ENCODE measurements at places on chromosomes 12 and 14. TPM values are rescaled to one million over a fixed set of nuclear protein-coding genes. Genes with fewer than 3 reads are reported as not detected.

OTOGL gene
- total RNA-seq, result 0.25 TPM

DLGAP5 gene
- not detected for total RNA-seq

LRRC43 gene
- 0.61 TPM for total RNA-seq

AGAP2 gene
- 3.6 TPM for total RNA-seq

TBX5 gene
- 51.7 TPM for total RNA-seq

DNA sequence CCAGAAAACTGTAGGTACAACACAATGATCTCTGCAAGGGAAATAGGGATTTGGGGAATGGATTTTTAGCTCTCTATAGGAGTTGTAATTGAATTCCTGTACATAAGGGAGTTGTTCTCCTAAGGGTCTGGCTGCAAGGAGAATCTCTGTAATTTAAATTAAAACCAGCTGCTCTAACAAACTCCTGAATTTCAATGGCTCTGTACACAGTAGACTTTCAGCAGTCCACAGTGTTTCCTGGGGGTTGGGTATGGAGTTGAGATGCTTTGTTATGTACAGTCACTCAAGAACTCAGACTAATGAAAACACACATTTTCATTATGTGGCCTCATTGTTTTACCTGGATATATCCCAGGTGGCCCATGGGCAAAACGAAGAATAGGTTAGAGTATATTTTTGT, 93.2 kb downstream of the NAV3 start:
- H3K36me3 ChIP-seq, result no peaks in the 10 kb centered on the region
- H3K4me3 ChIP-seq, result no peak overlapping the region
- DNase-seq, result no peak
- H3K27ac ChIP-seq, result no peak overlapping the region
- H3K4me1 ChIP-seq, result no peaks in the 10 kb centered on the region

GRCh38 chr12:94699801-94700200, 49.4 kb upstream of the TMCC3 start:
- peaks cover 2% of the 10 kb centered on the region for H3K4me1 ChIP-seq
- no peak overlapping the region for H3K4me3 ChIP-seq
- DNase-seq, result no peak
- H3K27me3 ChIP-seq, result no peaks in the 10 kb centered on the region

GRCh38 chr12:117437516-117438255, 76.3 kb upstream of the NOS1 start:
- DNase-seq, result no peak
- no peaks in the 10 kb centered on the region for H3K4me1 ChIP-seq
- no peak overlapping the region for H3K4me3 ChIP-seq
- no peak overlapping the region for H3K27ac ChIP-seq

GRCh38 chr12:122843455-122843854, 8.2 kb downstream of the HIP1R start:
- peak overlapping the region; percentile 98 for H3K27ac ChIP-seq
- peaks cover 38% of the 10 kb centered on the region for H3K4me1 ChIP-seq
- no peaks in the 10 kb centered on the region for H3K36me3 ChIP-seq

- H3K4me1 ChIP-seq, result no peaks in the 10 kb centered on the region
- H3K27me3 ChIP-seq, result peaks cover 34% of the 10 kb centered on the region
- no peak for DNase-seq
- no peak overlapping the region for H3K4me3 ChIP-seq
- H3K27ac ChIP-seq, result no peak overlapping the region
- H3K36me3 ChIP-seq, result no peaks in the 10 kb centered on the region
Observed at GRCh38 chr12:113049976-113050742, 6.4 kb upstream of the DTX1 start.

GRCh38 chr12:112979041-112979680, 842 bp downstream of the OAS2 start:
- peak overlapping the region; percentile 64 for H3K4me3 ChIP-seq
- H3K4me1 ChIP-seq, result peaks cover 13% of the 10 kb centered on the region
- no peak for DNase-seq
- no peaks in the 10 kb centered on the region for H3K27me3 ChIP-seq
- H3K27ac ChIP-seq, result peak overlapping the region; percentile 90

- no peaks in the 10 kb centered on the region for H3K27me3 ChIP-seq
- DNase-seq, result no peak
- no peaks in the 10 kb centered on the region for H3K4me1 ChIP-seq
- H3K4me3 ChIP-seq, result no peak overlapping the region
- H3K36me3 ChIP-seq, result no peaks in the 10 kb centered on the region
Observed at GRCh38 chr12:88720231-88720630, 140.0 kb upstream of the KITLG start.

DNA sequence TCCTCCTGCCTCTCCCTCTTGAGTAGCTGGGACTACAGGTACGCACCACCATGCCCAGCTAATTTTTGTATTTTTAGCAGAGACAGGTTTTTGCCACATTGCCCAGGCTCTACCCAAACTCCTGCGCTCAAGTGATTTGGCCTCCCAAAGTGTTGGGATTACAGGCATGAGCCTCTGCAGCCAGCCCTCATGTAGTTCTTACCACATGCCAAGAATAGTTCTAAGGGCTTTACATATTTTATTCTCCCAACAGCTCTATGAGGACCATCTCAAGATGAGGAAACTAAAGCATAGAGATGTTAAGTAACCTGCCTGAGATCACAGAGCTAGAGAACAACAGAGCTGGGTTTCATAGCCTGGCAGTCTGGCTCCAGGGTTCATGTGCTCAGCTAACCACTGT, 37.9 kb upstream of the ALDH2 start:
- no peaks in the 10 kb centered on the region for H3K27me3 ChIP-seq
- H3K4me1 ChIP-seq, result no peaks in the 10 kb centered on the region
- no peak overlapping the region for H3K4me3 ChIP-seq

DNA sequence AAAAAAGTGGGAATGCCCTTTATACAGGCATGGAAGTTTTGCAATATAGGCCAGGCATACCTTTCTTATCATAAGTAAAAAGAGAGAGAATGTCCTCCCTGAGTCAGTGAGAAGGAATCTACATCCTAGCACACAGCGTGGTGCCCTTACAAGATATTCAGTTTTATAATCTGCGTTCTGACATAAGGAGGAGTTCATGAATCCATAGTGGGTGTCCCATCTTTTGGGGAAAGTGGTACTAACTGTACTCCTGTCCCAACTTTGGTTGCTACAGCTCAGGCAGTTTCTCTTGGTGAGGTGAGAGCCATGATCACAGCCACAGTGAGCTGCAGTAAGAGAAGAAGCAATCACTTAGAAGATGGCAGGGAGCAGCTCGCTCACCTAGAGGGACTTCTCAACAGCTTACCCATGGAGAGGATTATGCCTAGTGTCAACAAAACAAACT, 332.9 kb downstream of the BCAT1 start:
- no peaks in the 10 kb centered on the region for H3K27me3 ChIP-seq
- no peak for DNase-seq
- no peaks in the 10 kb centered on the region for H3K4me1 ChIP-seq
- H3K36me3 ChIP-seq, result no peaks in the 10 kb centered on the region

DNA sequence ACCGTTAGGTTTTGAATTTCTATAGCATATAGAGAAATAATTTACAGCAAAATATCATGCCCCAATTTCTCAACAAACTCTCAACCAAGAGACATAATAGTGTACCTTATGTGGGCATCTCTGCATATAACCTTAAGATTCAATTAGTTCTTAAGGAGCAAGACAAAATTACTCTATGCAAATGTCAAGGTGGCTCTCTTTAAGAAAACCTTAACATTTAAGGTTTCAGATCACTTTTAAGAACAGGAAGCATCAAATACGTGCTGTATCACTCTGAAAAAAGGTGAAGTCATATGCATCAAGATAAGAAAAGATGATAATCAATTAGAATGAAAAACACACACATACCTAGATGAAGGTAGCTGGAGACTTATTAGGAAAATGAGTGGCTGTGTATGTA, 728.0 kb downstream of the FLRT2 start:
- DNase-seq, result no peak
- H3K4me3 ChIP-seq, result no peak overlapping the region
- no peaks in the 10 kb centered on the region for H3K4me1 ChIP-seq
- no peaks in the 10 kb centered on the region for H3K36me3 ChIP-seq
- H3K27ac ChIP-seq, result no peak overlapping the region

DNA sequence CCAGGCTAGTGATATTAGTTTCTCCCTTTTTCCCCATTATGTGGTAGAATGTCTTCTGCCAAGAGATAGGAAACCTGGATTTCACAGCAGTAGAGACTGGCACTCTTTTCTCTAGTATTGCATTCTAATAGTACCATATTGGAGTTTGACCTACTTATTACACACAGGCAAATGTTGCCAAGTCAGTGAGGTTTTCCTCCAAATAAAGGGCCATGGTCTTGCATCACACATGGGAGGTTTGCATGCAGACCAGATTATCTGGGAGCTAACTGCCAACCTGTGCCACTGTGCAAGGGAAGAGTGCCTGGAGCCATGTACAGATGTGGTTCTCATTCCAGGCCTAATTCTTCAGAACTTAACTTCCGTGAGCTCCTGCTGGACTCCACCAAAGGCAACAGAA, 113.3 kb downstream of the ANO6 start:
- H3K27ac ChIP-seq, result no peak overlapping the region
- peaks cover 9% of the 10 kb centered on the region for H3K4me1 ChIP-seq
- H3K27me3 ChIP-seq, result no peaks in the 10 kb centered on the region
- H3K4me3 ChIP-seq, result no peak overlapping the region
- H3K36me3 ChIP-seq, result no peaks in the 10 kb centered on the region

GRCh38 chr14:29955087-29955486, 27.4 kb upstream of the PRKD1 start:
- no peak for DNase-seq
- no peak overlapping the region for H3K4me3 ChIP-seq

GRCh38 chr12:42510823-42511222, 78.7 kb downstream of the PRICKLE1 start:
- no peaks in the 10 kb centered on the region for H3K36me3 ChIP-seq
- DNase-seq, result no peak
- H3K4me1 ChIP-seq, result peaks cover 19% of the 10 kb centered on the region
- no peak overlapping the region for H3K27ac ChIP-seq
- no peaks in the 10 kb centered on the region for H3K27me3 ChIP-seq

DNA sequence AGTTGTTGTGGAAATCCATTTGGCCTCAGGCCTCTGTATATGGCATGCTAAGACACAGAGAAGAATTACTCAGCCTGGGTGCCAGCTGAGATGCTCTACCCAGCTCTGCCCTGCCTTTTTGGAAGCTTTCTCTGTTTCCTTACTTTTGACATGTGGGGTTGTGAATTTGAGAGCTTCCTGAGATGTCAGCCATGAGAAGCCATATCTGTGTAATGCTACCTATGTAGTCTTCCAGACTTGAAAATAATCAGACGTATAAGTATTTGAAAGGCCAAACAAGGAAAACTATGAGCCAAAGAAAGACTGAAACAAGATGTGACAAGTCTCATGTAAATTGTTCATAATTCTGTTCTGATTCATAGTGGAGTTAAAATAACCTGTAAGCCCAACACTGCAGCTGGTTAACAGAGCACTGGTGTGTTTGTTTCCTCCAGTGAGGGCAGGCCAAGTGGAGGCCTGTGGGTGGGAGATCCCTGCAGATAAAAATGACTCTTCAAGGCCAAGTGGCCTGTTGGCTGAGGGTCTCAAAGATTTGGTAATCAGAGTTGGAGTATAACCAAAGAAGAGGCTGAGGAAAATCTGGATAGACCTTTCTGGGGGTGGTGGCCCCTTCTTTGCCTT, 94.0 kb downstream of the TMX1 start:
- H3K27ac ChIP-seq, result no peak overlapping the region
- H3K36me3 ChIP-seq, result no peaks in the 10 kb centered on the region
- no peak overlapping the region for H3K4me3 ChIP-seq
- no peaks in the 10 kb centered on the region for H3K27me3 ChIP-seq

GRCh38 chr12:6635856-6636531, at the start of gene LPAR5:
LPAR5 (minus strand) TSS chr12:6635959; CDS start chr12:6621248, 14,711 bp downstream.
- no peak within 1 kb of the TSS for H3K4me3 ChIP-seq
- DNase-seq, result no peak
- H3K27ac ChIP-seq, result no peak within 1 kb of the TSS
- no peaks in the 10 kb centered on the region for H3K36me3 ChIP-seq

- DNase-seq, result no peak
- no peaks in the 10 kb centered on the region for H3K4me1 ChIP-seq
- H3K27ac ChIP-seq, result no peak overlapping the region
- H3K4me3 ChIP-seq, result no peak overlapping the region
- H3K27me3 ChIP-seq, result no peaks in the 10 kb centered on the region
Observed at GRCh38 chr14:96889091-96889490, 91.9 kb downstream of the VRK1 start.

- no peak overlapping the region for H3K27ac ChIP-seq
Observed at GRCh38 chr12:91951571-91951970, 194.1 kb downstream of the BTG1 start.
